ENCODE measurements at places on chromosomes 7 and 10. TPM values are rescaled to one million over a fixed set of nuclear protein-coding genes. Genes with fewer than 3 reads are reported as not detected.
A peak's percentile ranks its signal among the peaks of the same experiment; 100 is the strongest.

Gene HTR5A
- total RNA-seq: not detected

Gene HGF
- 0.96 TPM for total RNA-seq

Gene FKBP6
- not detected for total RNA-seq

Gene CHAT
- total RNA-seq: 0.16 TPM

Gene LIPN
- total RNA-seq: not detected

Gene PHKG1
- total RNA-seq: 1.1 TPM

Gene SAP25
- total RNA-seq: 5.5 TPM

DNA sequence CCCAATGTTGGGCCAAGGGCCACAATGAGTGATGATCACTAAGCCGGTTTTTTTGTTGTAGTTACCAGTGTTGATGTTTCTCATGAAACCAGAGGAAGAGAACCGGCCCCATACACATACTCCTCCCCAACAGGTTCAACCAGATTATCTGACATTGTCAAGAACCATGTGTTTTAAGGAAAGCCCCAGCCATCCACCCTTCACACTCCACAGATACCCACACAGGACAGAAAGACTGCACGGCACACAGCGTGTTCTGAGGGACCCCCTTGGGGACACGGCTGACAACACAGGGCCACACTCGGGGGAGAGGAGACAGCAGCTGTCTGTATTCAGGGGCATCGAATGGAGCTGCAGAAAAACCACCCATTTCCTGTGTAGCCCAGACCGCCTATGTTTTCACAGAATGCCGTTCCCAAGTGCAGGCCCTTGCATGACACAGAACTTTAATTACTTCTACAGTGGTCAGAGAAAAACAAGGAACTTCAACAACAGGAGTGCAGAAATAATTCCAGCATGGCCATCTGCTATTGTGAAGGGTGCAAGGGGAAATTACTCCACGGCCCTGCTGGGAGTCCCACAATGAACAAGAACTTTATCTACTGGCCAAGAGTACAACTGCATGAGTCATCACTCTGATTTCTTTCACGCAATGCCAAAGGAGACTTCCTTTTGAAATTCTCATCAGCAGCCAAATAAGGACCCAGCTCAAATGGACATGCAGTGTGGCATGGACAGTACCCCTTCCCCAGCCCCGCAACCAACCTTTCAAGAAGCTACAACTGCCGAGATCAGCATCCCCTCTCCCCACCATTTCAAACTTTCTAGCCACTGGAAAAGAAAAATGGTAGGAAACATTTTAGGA, 2.3 kb downstream of the KLF6 start:
- DNase-seq: peak; percentile 73
- peak overlapping the region; percentile 100 for H3K27ac ChIP-seq
- H3K36me3 ChIP-seq: peaks cover 19% of the 10 kb centered on the region
- peaks cover 14% of the 10 kb centered on the region for H3K4me1 ChIP-seq

DNA sequence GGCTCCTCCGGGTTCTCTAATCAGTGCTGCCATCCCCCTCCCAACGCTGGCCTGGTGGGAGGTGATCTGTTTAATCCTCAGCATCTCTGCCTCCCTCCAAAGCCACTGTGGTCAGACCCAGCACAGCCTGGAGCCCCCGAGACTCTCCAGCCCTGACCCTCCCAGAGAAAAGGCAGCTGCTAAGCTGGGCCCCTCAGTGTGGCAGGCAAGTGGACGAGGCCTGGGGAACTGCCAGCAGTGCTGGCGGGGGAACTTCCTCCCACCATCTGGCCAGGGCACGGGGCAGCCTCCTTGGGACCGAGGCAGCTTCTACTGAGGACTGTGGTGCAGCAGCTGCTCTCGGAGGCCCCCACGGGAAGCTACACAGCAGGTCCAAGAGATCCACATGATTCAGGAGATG, 51.1 kb downstream of the DPYSL4 start:
- H3K4me1 ChIP-seq: no peaks in the 10 kb centered on the region
- no peak for DNase-seq
- H3K36me3 ChIP-seq: no peaks in the 10 kb centered on the region
- H3K27me3 ChIP-seq: no peaks in the 10 kb centered on the region

- no peak overlapping the region for H3K27ac ChIP-seq
- no peaks in the 10 kb centered on the region for H3K27me3 ChIP-seq
- H3K36me3 ChIP-seq: no peaks in the 10 kb centered on the region
- no peak for DNase-seq
- H3K4me1 ChIP-seq: no peaks in the 10 kb centered on the region
These were observed 98.3 kb downstream of the GLI3 start for GRCh38 chr7:42138691-42139090.

DNA sequence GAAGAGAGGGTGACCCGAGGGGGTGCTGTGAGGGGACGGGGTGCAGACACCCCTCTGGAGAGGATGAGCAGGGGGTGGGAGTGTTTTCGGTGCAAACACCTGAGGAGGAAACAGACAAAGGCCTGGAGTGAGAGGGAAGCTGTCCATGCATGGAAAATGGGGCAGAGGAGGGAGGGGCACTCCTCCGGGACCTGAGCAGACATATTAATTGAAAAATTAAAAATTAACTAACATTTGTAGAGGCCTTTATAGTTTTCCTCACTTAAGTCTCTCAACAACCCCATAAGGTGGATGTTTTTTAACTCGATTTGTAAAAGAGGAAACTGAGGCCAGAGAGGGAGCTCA, 1.2 kb downstream of the VPS37D start:
- H3K4me1 ChIP-seq: no peaks in the 10 kb centered on the region
- peak overlapping the region; percentile 31 for H3K4me3 ChIP-seq
- DNase-seq: no peak
- H3K27me3 ChIP-seq: no peaks in the 10 kb centered on the region

DNA sequence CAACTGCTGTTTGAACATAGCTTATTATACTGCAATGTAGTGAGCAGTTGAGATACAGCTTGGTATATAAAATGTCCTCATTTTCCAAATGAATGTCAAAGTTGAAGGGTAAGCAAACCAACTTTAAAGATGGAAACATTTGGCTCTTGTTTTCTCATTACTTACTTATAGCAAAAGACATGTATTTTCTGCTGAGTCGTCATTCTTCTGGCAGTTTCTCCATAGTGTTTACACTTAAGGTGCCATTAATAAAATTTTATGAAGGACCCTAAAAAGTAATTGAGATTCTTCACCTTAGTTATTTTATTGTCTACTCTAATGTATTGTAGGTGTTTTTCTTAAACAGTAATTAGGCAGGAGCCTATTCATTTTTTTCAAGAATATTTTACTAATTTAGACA, 68.6 kb downstream of the INSYN2A start:
- DNase-seq: no peak
- no peaks in the 10 kb centered on the region for H3K36me3 ChIP-seq
- no peaks in the 10 kb centered on the region for H3K4me1 ChIP-seq

- no peak overlapping the region for H3K4me3 ChIP-seq
- H3K27me3 ChIP-seq: peaks cover 54% of the 10 kb centered on the region
- peaks cover 9% of the 10 kb centered on the region for H3K4me1 ChIP-seq
- no peaks in the 10 kb centered on the region for H3K36me3 ChIP-seq
- H3K27ac ChIP-seq: no peak overlapping the region
These were observed 27.0 kb upstream of the KCNK18 start for GRCh38 chr10:117170244-117170643.

- H3K4me1 ChIP-seq: no peaks in the 10 kb centered on the region
- H3K36me3 ChIP-seq: no peaks in the 10 kb centered on the region
- H3K4me3 ChIP-seq: no peak overlapping the region
- no peak for DNase-seq
These were observed 25.8 kb upstream of the GPR37 start for GRCh38 chr7:124791426-124791825.

DNA sequence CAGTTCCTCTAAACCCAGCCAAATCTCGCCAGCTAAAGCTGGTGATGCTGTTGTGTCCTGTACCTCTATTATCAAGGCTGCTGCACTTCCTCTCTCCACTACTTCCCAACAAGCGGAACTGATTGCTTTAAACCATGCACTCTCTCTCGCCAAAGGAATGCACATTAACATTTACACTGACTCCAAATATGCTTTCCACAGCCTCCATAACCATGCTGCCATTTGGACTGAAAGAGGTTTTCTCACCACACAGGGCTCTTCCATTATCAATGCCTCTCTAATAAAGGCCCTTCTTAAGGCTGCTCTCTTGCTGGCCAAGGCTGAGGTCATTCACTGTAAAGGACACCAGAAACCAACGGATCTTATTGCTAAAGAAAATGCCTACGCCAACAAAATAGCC, 11.4 kb upstream of the LRRC61 start:
- DNase-seq: no peak
- H3K4me1 ChIP-seq: no peaks in the 10 kb centered on the region
- H3K4me3 ChIP-seq: no peak overlapping the region

DNA sequence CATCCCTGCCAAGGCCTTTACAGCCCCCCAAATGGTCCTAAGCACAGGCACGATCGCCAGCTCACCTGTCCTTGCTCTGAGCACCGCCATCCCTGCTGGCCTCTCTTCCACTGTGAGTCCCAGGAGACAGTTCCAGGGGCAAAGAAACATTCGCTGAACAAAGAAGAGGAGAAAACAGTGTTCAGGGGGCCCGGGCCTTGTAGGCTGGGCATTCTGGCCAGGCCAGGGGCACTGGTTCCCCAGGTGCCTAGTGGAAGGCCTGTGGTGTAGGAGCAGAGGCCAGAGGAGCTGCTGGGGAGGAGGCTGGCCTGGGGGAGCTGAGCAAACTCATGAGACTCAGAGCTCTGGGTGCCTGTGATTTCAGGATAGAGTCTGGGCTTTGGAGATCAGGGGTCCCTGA, 22.6 kb downstream of the AQP1 start:
- no peaks in the 10 kb centered on the region for H3K36me3 ChIP-seq
- H3K27ac ChIP-seq: no peak overlapping the region
- H3K27me3 ChIP-seq: no peaks in the 10 kb centered on the region
- no peaks in the 10 kb centered on the region for H3K4me1 ChIP-seq

- no peak overlapping the region for H3K4me3 ChIP-seq
- peak; percentile 9 for DNase-seq
- no peaks in the 10 kb centered on the region for H3K4me1 ChIP-seq
- H3K36me3 ChIP-seq: no peaks in the 10 kb centered on the region
These were observed 242.2 kb upstream of the GRB10 start for GRCh38 chr7:51024867-51025266.

DNA sequence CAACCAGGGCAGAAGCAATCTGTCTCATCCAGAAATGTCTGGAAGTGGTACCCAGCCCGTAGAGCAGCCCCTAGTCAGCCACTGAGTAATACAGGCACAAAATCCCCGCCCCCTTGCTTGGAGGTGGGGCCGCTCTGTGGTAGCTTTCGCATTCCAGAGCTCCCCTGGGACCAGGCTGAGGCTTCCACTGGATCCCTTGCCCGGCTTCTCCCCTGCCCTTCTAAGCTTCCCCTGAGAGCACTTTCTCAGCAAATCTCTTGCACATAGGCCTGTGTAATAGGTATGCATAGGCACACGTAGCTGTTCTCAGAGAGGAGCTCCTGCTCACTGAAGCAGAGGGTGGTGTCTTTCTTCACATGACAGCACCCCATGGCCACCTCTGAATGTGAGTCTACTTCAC, 144.2 kb downstream of the BMS1 start:
- H3K27me3 ChIP-seq: no peaks in the 10 kb centered on the region
- no peak overlapping the region for H3K4me3 ChIP-seq
- H3K27ac ChIP-seq: no peak overlapping the region
- H3K4me1 ChIP-seq: no peaks in the 10 kb centered on the region

DNA sequence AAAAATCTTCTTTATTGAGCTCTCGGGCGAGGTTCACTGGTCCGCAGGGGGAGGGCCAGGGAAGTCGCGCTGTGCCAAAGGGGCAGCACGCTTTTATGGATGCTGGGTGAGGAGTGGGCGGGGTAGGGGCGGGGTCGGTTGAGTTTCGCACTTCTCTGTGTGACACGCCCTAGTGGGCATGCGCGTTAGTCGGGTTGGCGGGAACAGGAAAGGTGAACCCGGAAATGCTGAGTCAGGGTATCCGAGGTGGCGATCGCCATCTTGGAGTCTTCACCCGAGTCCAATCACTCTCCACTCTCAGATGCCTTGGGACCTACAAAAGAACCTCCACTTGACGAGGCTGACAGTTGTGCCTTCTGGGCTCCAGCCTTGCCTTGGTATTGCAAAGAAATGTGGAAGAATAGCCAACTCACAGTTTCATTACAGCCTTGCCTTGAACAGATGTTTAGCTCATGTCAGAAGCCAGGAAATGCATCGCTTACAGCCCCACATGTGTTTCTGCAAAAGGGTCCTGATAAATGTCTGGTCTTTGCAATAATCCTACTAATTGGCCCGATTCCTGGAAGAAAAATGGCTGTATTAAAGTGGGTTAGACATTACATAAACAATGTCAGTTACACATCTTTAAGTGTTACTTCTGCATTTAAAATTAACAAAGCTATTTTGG, 64.1 kb downstream of the AHR start:
- no peaks in the 10 kb centered on the region for H3K27me3 ChIP-seq
- H3K36me3 ChIP-seq: no peaks in the 10 kb centered on the region
- H3K4me3 ChIP-seq: no peak overlapping the region
- no peaks in the 10 kb centered on the region for H3K4me1 ChIP-seq
- DNase-seq: no peak
- no peak overlapping the region for H3K27ac ChIP-seq

- no peak overlapping the region for H3K4me3 ChIP-seq
- no peaks in the 10 kb centered on the region for H3K4me1 ChIP-seq
- no peak for DNase-seq
- no peak overlapping the region for H3K27ac ChIP-seq
- H3K27me3 ChIP-seq: no peaks in the 10 kb centered on the region
These were observed 40.5 kb downstream of the PDE6C start for GRCh38 chr10:93652857-93653256.

GRCh38 chr7:81005254-81005653, 86.4 kb upstream of the SEMA3C start:
- DNase-seq: no peak
- H3K27ac ChIP-seq: no peak overlapping the region
- no peak overlapping the region for H3K4me3 ChIP-seq
- no peaks in the 10 kb centered on the region for H3K27me3 ChIP-seq
- no peaks in the 10 kb centered on the region for H3K36me3 ChIP-seq
- H3K4me1 ChIP-seq: no peaks in the 10 kb centered on the region

- no peaks in the 10 kb centered on the region for H3K4me1 ChIP-seq
- no peak overlapping the region for H3K27ac ChIP-seq
- no peak overlapping the region for H3K4me3 ChIP-seq
- no peaks in the 10 kb centered on the region for H3K27me3 ChIP-seq
These were observed 153.7 kb downstream of the DNAJB6 start for GRCh38 chr7:157490465-157490912.

DNA sequence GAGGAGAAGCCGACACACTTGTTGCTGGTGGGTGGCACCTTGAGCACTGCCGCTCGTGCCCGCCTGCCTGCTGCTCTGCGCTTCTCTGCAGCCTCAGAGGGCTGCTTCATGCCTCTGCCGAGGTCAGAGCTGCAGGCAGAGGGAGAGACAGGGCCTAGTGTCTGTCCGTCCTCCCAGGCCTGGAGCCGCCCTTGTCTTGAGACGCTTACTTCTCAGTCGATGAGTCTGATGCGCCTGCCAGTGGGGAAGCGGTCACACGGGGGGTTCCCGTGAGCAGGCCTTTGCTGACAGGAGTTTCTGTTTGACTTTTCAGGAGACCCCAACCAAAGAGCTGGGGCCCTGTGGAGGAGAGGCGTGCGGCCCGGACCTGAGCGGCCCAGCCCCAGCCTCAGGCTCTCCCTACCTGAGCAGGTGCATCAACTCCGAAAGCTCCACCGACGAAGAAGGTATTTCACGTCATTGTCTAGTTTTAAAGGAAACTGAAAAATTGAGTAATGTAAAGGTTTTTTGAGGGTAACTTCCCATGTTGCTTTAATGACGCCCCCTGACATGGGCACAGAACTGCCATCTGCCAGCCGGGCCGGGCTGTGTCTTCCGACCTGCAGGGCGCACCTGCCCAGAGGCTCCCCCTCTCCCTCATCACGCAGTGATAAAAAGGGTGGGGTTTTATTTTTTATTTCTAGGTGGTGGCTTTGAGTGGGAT, 7.8 kb upstream of the BHLHA15 start:
- H3K4me3 ChIP-seq: no peak overlapping the region
- no peaks in the 10 kb centered on the region for H3K4me1 ChIP-seq
- DNase-seq: no peak
- no peak overlapping the region for H3K27ac ChIP-seq
- H3K36me3 ChIP-seq: peaks cover 9% of the 10 kb centered on the region
- H3K27me3 ChIP-seq: no peaks in the 10 kb centered on the region

All from colonic mucosa (tissue), 4 donors.